ENCODE measurements at places on chromosomes 4 and X.

DNA sequence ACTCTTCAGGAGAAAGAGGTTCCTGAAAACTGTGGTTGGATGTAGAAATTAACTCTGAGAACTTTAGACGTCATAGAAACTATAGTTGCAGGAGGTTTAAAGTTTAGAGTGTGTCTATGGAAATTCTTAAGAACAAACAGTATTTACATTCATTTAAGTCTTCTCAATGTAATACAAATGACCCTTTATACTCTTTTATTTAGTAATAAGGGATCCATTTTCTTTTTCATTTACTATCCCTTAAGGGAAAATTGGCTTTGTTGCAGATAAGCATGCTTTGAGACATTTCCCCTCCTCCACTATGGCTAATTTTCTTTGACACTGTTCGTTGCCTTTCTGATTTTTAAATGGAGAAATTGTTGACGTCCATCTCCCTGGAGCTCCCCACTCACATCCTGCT, 96.4 kb downstream of the POLA1 start:
- no peak for DNase-seq

- no peak for DNase-seq
Observed at GRCh38 chr4:155039162-155039561, 169.3 kb upstream of the NPY2R start.

- no peak for DNase-seq
Observed at GRCh38 chrX:101774340-101774739, 114.7 kb upstream of the ARMCX2 start.

DNA sequence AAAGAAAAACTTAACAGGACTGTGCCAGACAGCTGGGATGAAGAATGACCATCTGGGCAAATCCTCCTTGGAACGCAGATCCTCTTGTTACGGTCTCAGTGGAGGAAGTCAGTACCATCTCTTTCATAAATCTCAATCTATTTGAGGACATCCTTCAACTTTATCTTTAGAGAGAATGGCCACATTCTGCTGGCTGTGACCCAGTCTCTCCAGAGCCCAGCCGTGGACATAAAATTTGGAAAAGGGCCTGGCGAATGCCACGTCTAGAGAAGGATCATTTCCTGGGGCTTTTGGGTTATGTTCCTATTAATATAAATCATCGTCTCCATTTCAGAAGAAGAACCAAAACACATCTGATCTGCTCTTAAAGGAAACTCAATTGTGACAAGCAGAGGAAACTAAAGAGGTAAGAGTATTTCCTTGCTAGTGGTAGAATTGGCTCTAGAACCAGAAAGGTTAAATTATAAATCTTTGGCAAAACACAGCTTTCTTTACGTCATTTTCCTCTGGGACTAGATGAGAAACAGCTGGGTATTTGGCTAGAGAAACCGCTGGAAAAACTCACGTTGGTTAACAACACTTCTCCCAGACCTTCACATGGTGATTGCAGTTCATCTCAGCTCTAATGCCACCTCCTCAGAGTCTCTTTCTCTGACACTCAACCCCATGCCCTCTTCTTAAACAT, 164.7 kb downstream of the CHIC2 start:
- no peak for DNase-seq

GRCh38 chrX:120761810-120762209, 113.9 kb downstream of the CT47B1 start:
- DNase-seq = no peak

DNA sequence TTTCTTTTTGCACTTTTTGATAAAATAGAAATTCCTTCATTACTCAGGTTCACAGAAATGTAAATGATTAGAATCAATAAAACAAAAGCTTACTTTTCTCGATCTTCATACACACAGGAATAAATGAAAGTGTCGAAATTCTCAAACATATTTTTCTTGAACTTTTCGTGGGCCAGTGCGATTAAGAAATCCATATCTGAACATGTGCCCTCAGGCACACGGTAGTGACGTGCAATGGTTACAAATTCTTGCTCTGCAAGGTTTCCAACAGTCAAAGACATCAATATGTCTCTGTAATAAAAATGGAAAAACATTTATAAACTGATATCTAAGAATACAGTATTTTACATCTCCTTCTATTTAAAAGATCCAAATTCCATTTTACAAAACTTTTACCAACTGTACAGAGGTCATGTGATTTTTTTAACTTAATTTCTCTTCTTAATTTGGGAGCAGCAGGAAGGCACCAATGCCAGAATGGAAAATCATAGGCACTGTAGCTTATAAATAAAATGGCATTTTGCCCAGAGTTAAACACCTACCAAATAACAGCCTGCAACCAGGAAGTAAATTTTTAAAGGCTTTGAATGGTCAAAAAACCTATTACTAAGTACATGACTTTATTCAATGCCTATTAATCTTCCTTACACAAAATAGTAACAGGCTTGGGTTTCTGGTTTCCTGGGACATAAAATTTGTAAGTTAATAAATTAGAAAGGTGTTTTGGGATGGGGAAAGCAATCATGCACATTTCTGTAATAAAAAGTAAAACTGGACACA, 165.0 kb downstream of the EFHC2 start:
- DNase-seq = no peak

DNA sequence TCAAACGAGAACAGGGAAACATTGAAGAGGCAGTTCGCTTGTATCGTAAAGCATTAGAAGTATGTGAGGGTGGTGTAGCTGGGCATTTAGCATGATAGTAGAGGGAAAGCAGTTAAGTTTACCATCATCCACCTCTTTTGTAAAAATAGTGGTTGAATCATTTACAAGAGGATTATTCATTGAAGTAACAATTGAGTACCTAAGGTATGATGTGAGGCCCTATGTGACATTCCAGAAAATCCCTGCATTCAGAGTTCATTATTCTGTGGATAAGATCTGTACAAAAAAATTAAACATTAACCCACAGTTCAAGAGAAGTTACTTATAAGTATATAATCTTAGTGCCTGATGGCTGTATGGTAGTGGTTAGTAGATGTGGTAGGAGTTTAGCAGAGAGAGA, 22.2 kb upstream of the GCNA start:
- DNase-seq = no peak

- no peak for DNase-seq
Observed at GRCh38 chr4:133316909-133317308, 167.8 kb downstream of the PCDH10 start.

- no peak for DNase-seq
Observed at GRCh38 chrX:104660092-104660491, 94.1 kb downstream of the IL1RAPL2 start.

DNA sequence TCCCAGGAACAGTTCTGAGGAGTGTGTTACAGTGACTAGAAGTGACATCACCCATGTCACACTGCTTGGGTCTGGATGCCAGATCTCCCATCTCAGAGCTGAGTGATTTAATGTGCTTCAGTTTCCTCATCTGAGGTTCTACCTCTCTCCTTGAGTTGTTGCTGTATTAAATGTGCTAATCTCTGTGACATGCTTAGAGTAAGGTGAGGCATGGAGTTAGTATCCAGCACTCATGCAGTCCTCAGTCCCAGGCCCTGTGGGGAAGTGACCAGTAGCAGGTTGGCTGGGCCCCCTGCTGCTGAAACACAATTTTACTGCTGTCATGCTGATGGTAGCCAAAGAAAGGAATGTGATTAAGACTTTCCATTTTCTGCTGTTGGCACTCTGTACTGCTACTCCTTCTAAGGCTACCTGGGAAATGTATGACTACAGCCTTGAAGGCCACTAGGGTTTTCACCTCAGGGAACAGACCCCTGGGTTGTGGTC, 639.6 kb downstream of the MID1IP1 start:
- DNase-seq = no peak

GRCh38 chr4:78781924-78782323, 5.8 kb downstream of the BMP2K start:
- DNase-seq = no peak

DNA sequence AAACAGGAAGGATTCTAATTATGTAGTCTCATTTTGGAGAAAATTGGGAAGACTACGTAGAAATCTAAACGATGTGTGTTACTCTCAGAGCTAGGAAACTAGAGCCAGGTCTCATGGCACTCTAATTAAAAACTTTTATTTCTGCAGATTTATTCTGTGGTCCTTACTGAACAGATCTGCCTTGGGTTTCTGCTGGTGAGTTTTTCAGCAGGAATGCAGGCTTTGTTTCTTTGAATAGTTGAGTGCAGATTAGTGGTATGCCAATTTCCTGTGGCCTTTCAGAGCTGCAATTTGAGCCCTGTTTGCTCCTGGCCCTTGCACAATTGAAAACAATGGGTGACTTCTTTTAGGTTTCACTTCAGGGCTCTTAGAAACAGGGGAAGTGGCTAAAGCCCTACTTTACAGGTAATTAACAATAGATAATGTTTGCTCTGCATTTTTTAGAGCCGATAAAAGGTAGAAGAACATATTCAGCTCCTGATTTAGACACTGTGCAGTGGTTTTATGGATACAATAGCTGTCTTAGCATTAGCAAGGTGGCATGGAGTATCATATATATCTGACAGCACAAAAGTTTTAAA, 21.8 kb downstream of the SPRY1 start:
- DNase-seq = no peak

- DNase-seq = no peak
Observed at GRCh38 chr4:161829591-161829990, 334.2 kb downstream of the FSTL5 start.

DNA sequence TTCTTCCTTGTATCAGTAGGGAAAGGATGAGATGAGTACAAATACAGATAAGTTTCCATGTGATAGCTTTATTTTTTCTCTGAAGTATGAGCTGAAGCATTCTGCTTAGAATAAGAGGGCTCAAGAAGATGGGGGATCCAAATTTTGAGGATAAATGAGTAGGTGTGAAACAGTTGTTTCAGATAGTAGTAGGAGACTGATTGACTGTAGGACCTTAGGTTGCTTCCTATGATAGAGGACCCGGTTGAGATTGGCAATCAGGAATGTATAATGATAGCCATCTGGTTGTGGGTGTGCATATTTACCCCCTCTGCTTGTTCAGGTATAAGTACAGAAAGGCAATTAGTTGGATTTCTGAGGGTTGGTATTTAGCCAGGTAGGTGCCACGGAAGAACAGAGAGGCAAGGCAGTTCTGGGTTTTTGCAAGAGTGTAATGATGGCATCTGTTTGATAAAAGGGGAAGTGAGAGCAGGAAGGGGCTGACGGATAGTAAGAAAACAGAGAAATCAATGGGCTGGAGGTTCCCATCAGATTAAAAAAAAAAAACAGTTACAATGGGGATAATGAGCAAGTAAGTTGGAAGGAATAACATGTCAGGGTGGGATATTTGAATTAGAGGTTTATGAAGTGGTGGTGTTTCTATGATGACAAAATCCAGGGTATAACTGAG, 13.7 kb downstream of the OCRL start:
- no peak for DNase-seq

DNA sequence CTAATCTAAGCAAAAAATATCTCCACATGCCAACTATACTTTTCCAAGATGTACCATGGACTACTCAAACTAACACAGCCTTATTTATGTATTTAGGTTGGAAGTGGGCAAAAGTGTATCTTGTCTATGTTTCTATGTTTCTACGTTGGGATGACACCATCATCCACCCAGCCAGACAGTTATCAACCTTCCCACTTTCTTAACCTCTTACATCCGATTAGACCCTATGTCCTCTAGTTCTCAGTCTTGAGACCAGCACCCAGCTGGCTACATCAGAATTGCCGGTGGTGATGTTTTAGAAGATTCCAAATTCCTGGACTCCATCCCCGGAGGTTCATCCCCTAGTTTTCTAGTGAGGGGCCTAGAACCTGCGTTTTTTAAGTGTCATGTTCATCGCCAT, 1.0 kb upstream of the AASDH start:
- no peak for DNase-seq

DNA sequence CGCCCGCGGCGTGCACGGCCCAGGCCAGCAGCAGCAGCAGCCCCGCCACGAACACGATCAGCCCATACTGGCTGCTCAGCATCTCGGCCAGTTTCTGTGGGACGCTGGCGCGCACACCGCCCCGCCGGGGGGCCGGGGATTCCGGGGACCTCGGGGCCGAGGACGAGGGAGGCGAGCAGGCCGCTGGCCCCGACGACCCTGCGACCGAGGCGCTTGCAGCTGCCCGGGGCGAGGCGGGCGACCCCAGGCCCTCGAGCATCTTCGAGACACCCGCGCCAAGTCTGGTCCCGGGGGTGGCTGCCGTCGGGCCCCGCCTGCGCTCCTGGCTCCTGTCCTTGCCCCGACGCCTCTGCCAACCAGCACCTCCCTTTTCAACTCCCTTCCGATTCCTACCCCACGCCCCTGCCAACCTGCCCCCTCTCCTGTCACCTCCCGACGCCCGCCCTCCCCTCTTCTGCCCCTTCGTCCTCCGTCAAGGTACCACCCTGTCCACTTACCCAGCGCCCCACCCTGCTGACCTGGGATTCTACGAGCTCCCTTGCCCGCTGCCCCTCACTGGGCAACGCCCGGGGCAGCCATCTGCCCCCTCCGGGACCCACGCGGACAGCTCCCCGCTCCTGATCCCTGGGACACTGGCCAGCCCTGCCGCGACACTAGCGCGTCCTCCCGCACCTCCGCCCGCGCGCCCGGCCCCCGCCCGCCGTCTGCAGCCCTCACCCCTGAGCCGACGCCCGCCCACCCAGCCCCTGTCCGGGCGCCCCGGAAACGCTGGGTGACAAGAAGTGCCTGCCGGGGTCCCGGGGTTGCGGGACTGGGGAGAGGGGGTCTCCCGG, at the start of gene OTOP1:
OTOP1 (minus strand) TSS at position 324 of the 833 bp plus-strand sequence; CDS start at position 259, 65 bp downstream.
- DNase-seq = no peak

DNA sequence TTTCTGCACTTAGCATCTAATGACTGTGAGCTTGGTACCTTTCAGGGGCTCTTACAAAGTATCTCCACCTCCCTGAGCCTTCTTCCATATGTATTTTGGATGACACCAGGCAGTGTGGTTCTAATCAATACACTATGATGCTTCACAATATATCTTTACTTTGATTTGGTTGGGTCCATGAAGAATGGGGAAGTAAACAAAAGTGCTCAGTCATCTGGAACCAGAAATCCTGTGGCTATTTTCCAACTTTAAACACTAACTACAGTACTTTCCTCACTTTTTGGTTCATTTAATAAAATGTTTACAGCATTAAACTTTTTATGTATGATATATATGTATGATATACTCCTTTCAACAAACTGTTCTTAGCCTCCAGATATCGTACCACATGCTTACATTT, 216.4 kb upstream of the AFF2 start:
- DNase-seq = no peak

DNA sequence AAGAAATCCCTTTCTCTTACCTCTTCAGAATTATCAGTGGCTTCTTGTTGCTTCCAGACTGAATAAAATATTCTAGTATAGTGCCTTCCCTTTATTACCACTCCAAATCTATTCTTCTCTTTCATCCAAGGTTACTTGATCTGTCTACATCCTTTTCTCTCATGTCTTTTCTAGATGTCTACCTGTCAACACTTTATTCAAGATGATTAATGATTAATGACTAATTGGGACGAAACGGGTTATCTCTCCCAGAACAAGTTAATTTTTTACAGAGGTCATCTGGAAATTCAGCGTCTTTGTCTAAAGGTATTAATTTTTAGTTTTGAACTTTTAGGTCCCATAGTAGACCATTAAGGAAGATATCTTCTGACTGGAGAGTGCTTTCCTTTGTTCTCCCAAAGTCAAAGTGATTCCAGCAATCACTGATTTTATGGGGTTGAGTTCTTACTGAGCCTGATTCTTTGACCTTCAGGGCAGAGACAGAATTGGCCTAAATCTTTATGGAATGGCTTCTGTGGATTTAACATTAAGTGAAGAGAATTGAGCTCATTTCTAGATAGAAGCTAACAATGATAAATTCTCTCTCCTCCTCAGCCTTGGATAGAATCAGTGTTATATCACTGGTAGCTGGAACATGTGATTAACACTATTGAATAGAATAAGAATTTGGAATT, 335.4 kb upstream of the TEX13C start:
- no peak for DNase-seq
